Neural crest cell (in vitro differentiated cells): ENCODE measurements at places on chromosomes 1 and 21.

GRCh38 chr1:59137968-59138367 is 158.9 kb upstream of the FGGY start:
- no peak for DNase-seq

DNA sequence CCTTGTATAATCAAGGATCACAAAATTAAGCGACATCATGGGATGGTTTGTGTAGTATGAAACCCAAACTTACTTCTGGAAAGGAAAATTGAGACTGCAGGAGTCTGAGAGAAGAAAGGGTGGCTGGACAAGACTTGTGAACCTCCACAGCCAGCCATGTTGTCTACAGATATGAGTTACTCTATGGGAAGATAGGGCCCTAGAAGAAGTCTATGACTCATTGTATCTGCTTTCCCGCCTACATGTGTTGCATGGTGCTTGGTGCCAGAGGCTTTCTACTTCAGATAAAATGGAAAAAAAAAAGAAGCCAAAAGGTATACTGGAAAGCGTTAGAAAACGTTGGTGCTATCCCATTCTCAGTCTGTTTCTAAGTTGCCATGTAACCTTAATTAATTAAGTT is 18.7 kb upstream of the OR6N2 start:
- no peak for DNase-seq

GRCh38 chr1:180581635-180582039 is 22.9 kb downstream of the OVAAL start:
- DNase-seq: no peak

- DNase-seq: no peak
Observed at GRCh38 chr1:108858230-108858950, 1.5 kb upstream of the AKNAD1 start.

GRCh38 chr1:116412480-116412798 is 39.4 kb downstream of the ATP1A1 start:
- no peak for DNase-seq

DNA sequence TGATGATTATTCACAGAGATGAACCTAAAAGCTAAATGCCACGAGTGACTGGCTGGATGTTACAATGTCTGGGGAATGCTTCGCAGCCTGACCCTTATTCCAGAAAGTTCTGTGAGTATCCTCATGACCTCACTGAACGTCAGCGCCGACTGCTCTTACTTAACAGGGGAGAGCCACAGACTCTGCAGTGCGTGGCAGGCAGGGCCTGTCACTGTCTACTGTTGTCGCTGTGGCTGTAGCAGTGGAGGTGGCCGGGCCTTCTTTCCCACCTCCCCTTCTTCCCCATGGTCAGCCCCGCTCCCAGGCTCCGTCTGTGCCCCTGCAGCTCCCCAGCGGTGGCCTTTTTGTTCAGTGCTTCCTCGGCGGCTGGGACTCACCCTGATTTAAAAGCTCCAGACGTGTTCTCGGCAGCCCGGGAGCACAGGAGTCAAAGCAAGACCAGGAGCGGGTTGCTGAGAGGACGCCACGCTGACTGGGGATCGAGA is 52.2 kb upstream of the TARBP1 start:
- no peak for DNase-seq

DNA sequence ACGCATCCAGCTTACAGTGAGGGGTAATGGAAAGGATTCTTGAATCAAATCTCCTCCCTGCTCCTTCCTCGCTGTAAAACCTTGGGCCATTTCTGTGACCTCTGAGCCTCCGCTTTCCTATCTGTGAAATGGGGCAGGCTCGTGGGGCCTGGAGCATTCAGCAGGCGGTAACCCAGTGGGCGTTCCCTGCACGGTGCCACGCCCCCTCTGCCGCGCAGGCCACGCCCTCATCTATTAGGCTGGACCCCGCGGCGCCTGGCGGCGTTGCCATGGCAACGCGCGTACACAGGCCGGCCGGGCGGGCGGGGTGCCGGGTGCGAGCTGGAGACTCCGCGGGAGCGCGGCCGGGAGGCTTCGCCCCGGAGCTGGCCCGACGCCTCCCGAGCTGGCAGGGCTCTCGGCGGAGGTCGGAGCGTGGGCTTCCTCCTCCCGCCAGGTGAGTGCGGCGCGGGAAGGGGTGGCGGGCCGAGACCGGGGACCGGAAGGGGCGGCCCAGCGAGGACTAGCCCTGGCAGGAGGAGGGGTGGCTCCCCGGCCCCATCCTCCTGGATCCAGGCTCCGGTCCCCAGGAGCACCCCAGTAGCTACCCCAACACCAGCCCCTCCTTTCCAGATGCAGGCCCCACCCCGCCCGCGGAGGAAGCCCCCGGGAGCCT is at the start of gene FHAD1:
Gene FHAD1 (plus strand): TSS at position 264 of the 655 bp plus-strand sequence. CDS start 4,562 bp downstream, outside the sequence.
- peak; percentile 62 for DNase-seq

GRCh38 chr1:44988531-44989156 is 2.2 kb upstream of the EIF2B3 start:
- no peak for DNase-seq

- no peak for DNase-seq
Observed at GRCh38 chr1:213891989-213892902, 95.5 kb upstream of the PROX1 start.

GRCh38 chr1:220886470-220887201 is 7.4 kb downstream of the HLX start:
- no peak for DNase-seq

DNA sequence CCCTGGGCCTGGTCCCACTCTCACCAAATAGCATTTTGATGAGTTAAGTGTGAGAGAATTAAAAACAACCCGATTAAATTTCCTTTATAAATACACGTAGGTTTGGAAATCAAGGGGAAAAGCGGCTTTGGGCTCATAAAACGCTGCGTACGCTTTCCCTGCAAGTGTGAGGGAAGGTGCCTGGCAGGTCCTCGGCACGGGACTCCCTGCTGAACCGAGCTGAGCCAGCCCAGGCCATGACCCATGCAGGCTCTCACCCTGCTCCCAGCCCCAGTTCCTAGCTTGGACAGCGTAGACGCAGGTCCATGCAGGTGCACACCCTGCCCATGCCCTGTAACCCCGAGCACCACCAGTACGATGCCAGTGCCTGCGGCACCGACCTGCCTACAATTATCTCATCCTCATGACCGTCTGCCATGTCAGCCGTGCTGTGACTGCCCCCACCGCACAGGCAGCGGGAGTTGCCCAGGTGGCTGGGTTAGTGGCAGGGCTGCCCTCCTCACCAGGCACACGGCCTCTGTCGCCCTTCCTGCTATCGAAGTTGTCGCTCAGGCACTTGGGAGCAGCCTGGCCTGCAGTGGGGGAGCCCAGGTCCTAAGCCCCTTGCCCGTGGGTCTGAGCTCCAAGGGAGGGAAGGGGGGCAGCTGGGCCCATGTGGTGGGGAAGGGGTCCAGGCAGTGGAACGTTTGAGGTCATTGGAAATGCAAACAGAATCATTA is 41.0 kb upstream of the ACTRT2 start:
- DNase-seq: no peak

DNA sequence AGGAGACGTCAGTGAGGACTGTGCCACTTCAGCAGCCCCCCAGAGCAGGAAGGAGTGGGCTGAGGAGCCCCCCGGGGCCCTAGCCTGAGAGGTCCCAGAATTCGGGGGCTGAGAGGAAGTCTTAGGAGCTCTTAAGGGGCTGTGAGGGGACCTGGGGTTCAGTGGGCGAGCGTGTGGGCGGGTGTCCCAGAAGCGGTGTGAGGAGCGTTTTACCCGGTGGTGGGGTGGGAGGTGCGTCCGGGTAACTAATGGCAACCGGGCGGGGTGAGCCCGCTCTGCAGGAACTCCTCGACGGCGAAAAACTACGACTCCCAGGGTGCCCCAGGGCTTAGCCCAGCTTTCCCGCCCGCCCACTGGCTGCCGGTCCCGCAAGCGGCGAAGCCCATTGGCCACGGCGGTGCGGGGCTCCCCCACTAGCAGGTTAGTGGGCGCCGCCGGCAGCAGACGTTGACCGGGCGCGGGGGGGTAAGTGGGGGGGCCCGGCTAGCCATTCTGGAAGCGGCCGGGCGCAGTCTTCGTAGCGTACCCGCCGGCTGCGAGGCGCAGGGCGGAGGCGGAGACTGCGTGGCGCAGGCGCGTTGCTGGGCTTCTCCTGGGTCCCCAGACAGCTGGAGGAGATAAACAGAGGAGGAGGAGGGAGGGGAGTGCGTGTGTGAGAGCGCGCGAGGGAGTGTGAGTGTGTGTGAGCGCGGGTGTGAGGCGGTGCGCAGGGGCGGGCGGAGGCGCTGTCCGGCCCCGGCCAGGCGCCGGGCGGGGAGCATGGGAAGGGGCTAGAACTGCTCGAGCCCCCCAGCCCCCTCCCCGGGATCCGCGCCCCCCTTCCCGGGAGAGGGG is at the start of gene WDTC1:
Gene WDTC1 (plus strand): TSS at position 584 of the 834 bp plus-strand sequence. CDS start 26,423 bp downstream, outside the sequence.
- peak; percentile 90 for DNase-seq

DNA sequence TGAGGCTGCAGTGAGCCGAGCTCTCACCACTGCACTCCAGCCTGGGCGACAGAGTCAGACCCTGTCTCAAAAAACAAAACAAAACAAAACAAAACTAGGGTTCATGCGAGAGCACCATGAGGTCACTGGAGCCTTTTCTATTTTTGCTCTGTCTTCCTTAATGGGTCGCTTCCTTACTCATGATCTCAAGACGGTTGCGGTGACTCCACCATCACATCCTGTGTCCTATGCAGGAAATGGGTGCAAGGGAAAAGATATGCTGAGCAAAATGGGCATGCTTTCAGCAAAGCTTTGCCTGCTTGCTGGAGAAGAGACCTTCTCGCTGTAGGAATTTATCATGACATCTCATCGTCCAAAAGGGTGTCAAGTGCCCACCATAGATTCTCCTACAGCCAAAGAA is 36.4 kb downstream of the WNT9A start:
- no peak for DNase-seq
